Epithelial cell of alveolus of lung (primary cell): ENCODE measurements at places on chromosomes 13 and 19. TPM values are rescaled to one million over a fixed set of nuclear protein-coding genes. Genes with fewer than 3 reads are reported as not detected.

Gene ZNF83
- 10.7 and 22.2 TPM in 2 replicates for total RNA-seq

Gene CAMSAP3
- total RNA-seq = 0.65 TPM in 1 of 2 replicates, not detected in the other

Gene ADGRE1
- total RNA-seq = not detected in 2 replicates

Gene EPSTI1
- total RNA-seq = 2.3 and 11.4 TPM in 2 replicates

Gene CYP4F12
- not detected in 2 replicates for total RNA-seq

Gene FGF22
- not detected in 2 replicates for total RNA-seq

Gene CRLF1
- 2.6 and 19.3 TPM in 2 replicates for total RNA-seq

Gene COL5A3
- 7.7 and 8.4 TPM in 2 replicates for total RNA-seq

Gene CABP5
- not detected in 2 replicates for total RNA-seq

Gene MTRF1
- total RNA-seq = 5.3 and 12.7 TPM in 2 replicates

Gene MIA
- 1.8 TPM in 1 of 2 replicates, not detected in the other for total RNA-seq

Gene ERICH6B
- not detected in 2 replicates for total RNA-seq
